Endothelial cell (in vitro differentiated cells): ENCODE measurements at places on chromosomes 13 and 19. TPM values are rescaled to one million over a fixed set of nuclear protein-coding genes. Genes with fewer than 3 reads are reported as not detected.
A peak's percentile ranks its signal among the peaks of the same experiment; 100 is the strongest.

URAD gene
- total RNA-seq = not detected

RAB3D gene
- total RNA-seq = 76.0 TPM

CEACAM3 gene
- total RNA-seq = not detected

GRCh38 chr13:79030513-79030912 lies 371.6 kb upstream of the OBI1 start:
- no peak overlapping the region for H3K27ac ChIP-seq
- H3K27me3 ChIP-seq = no peaks in the 10 kb centered on the region
- no peaks in the 10 kb centered on the region for H3K36me3 ChIP-seq
- H3K4me1 ChIP-seq = no peaks in the 10 kb centered on the region

- H3K4me3 ChIP-seq = no peak overlapping the region
- no peak overlapping the region for H3K27ac ChIP-seq
- no peaks in the 10 kb centered on the region for H3K4me1 ChIP-seq
- H3K27me3 ChIP-seq = no peaks in the 10 kb centered on the region
- no peak for DNase-seq
These were observed 10.5 kb upstream of the NTN5 start for GRCh38 chr19:48683349-48683748.

DNA sequence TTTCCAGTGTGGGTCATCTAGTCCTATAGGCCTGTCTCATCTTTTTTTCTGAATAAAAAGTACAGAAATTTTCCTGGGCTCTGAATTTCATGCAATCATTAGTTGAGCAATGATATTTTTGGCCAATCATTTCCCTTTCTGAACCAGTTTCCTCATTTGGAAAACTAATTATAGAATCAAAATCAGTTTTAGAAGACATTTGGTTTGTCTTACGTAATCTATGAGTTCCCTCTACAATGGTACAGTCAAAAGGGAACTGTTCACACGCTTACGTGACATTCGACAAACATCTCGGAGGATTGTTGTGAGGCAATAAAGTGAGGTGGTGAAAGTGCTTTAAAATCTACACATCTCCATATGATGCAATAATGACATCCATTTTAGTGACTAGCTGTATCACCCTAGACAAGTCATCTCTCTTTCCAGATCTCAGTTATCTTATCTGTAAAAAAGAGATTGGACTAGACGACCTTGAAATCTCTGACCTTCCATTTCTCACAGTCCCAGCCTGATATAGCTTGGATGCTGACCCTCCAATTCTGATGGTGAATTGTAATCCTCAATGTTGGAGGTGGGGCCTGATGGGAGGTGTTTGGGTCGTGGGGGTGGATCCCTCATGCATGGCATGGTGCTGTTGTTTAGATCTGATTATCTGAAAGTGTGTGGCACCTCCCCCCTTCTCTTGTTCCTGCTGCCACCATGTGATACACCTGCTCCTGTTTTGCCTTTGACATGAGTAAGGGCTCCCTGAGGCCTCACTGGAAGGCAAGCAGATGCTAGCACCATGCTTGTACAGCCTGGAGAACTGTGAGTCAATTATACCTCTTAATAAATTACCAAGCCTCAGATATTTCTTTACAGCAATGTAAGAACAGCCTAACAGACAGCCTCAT lies 26.7 kb downstream of the FLT1 start:
- no peak for DNase-seq
- H3K4me3 ChIP-seq = peak overlapping the region; percentile 56
- H3K27ac ChIP-seq = no peak overlapping the region
- H3K36me3 ChIP-seq = peaks cover 64% of the 10 kb centered on the region
- H3K27me3 ChIP-seq = peaks cover 3% of the 10 kb centered on the region

DNA sequence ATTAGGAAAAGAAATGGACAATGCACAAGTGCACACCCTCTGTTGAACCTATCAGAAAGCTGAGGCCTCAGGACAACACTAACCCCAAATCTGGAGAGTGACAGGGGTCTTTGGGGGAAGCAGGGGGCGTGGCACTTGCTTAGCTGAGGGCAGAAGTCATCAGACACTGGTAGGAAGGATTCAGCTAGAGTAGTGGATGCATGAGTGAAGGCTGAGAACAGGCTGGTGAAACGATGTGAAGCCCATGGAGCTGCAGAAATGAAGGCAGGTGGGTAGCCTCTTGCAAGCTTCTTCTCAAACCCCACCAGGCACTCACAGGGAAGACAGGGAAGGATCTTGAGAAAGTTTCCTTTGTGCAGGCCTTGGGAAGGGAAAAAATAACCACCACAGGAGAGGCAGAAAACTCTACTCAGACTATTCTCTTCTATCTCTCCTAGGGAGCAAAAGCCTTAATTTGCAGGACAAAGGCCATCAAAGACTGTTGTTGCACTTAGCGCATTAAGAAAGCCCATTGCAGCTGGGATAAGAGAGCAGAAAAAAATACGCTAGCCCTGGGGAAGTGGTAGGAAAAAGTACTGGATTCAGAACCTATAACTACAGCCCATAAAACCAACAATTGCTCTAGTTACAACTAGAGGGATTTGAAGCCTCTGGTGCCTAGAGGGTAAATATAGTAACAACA lies 193.3 kb upstream of the ZNF536 start:
- peaks cover 3% of the 10 kb centered on the region for H3K27me3 ChIP-seq
- DNase-seq = no peak
- no peak overlapping the region for H3K4me3 ChIP-seq
- H3K4me1 ChIP-seq = no peaks in the 10 kb centered on the region

OR7A5 gene
- not detected for total RNA-seq

DNA sequence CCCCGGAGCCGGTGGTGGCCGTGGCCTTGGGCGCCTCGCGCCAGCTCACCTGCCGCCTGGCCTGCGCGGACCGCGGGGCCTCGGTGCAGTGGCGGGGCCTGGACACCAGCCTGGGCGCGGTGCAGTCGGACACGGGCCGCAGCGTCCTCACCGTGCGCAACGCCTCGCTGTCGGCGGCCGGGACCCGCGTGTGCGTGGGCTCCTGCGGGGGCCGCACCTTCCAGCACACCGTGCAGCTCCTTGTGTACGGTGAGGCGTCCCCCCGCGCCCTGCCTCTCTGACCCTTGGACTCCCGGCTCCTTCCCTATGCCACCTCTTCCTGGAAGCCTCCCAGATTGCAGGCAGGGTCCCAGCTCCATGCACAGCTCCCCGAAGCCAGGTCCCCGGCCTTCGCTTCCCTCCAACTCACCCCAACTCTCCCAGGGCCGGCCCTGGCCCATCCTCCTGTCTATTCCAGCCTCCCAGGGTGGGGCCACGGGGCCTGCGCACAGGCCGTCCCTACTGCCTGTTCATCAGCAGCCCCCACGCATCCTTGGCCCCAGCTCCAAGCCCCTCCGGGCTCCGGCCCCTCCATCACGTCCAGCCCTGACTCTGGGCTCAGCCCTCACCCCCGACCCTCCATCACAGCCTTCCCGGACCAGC lies 1.7 kb downstream of the MADCAM1 start:
- peaks cover 12% of the 10 kb centered on the region for H3K4me1 ChIP-seq
- no peak for DNase-seq
- H3K36me3 ChIP-seq = peaks cover 12% of the 10 kb centered on the region
- H3K27me3 ChIP-seq = peaks cover 22% of the 10 kb centered on the region

DNA sequence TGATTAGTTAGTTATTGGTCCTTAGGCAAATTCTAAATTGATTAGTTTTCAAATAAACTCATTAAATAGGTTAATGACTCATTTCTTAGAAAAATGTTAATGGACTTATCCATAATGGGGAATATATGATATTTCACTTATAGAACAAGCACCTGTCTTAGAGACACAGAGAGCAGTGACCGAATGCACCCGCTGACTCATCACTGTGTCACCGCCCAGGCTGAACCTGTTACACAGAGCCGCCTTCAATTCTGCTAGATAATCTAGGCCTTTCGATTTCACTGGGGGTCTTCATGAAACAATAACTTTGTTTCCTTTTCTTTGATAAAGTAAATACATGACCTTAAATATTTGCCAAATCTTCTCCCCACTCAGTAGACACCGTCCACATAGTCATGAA lies 13.1 kb downstream of the IRS2 start:
- H3K27me3 ChIP-seq = no peaks in the 10 kb centered on the region
- peaks cover 5% of the 10 kb centered on the region for H3K4me1 ChIP-seq
- no peak overlapping the region for H3K27ac ChIP-seq
- DNase-seq = no peak

KISS1R gene
- not detected for total RNA-seq

GRCh38 chr19:29329460-29330134 lies 116.6 kb upstream of the UQCRFS1 start:
- H3K4me1 ChIP-seq = peaks cover 9% of the 10 kb centered on the region
- H3K36me3 ChIP-seq = peaks cover 7% of the 10 kb centered on the region
- peaks cover 5% of the 10 kb centered on the region for H3K27me3 ChIP-seq
- peak; percentile 65 for DNase-seq
- no peak overlapping the region for H3K4me3 ChIP-seq
- no peak overlapping the region for H3K27ac ChIP-seq

LILRA1 gene
- not detected for total RNA-seq

DNA sequence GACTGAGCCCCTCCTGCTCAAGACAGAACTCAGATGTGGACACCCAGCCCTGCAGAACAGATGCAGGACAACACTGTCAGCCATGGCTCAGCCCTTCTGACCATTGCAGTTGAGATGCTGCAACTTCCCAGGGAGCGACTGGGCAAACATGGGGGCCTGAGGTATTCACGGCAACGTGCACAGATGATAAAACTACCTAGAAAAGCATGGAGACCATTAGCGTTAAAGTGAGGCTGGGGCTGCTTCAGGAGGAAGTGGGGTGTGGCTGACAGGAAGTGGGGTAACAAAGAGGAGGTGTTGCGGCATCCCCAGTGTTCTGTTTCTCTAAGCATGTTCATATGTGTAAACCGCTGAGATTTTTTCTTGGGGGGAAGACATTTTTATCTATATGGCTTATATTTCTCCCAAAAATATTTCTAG lies 1.3 kb upstream of the SIGLEC9 start:
- peaks cover 43% of the 10 kb centered on the region for H3K4me1 ChIP-seq
- no peak overlapping the region for H3K4me3 ChIP-seq
- DNase-seq = no peak
- no peak overlapping the region for H3K27ac ChIP-seq
- H3K27me3 ChIP-seq = peaks cover 13% of the 10 kb centered on the region
- H3K36me3 ChIP-seq = no peaks in the 10 kb centered on the region
